ENCODE measurements at places on chromosomes 11 and 22.

DNA sequence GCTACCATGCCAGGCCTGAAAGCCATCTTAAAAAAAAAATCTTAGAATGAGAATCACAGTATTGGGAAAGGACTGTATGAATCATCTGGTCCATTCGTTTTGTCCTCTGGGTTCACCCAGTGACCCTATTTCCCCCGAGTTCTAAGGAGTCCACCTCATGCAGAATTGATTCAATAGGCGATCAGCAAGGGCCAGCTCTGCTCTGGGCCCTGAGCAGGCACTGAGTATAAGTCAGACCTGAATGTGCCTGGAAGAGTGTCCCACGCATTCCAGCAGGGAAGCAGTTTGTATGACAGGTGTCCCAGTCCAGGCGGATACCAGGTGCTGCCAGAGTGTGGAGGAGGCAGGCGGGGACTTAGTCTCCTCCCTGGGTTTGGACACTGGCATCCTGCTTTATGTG is 883 bp upstream of the HMOX1 start:
- no peak for DNase-seq

DNA sequence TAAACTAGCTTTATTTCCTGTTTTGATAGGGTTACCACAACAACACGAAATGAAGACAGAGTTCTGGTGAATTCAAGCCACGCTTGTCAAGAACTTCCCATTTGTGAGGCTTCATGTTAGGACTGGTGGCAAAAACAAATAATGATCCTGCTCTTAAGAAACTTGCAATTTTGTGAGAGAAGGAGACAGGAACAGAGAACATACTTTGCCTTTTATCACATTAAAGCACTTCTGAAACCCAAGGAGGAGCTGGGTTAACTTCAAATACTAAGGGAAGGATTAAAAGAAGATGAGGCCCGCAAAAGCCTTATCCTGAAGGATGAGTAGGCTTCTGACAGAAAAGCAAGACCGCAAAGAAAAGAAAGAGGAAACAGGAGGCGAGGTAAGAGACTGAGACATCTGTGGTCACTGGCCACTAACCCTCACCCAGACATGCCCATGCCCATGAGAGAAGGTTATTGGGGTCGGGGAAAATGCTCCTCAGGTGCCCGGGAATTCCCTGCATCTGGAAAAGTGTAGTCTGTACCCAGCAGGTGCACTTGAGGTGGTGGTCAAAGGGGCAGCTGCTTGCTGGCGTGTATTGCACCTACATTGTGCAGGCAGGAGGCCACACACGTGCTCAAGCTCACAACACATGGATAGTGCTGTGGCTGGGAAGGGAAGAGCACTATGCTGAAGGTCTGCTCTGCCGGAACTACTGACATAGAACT is 50.5 kb downstream of the MAPK1 start:
- no peak for DNase-seq

DNA sequence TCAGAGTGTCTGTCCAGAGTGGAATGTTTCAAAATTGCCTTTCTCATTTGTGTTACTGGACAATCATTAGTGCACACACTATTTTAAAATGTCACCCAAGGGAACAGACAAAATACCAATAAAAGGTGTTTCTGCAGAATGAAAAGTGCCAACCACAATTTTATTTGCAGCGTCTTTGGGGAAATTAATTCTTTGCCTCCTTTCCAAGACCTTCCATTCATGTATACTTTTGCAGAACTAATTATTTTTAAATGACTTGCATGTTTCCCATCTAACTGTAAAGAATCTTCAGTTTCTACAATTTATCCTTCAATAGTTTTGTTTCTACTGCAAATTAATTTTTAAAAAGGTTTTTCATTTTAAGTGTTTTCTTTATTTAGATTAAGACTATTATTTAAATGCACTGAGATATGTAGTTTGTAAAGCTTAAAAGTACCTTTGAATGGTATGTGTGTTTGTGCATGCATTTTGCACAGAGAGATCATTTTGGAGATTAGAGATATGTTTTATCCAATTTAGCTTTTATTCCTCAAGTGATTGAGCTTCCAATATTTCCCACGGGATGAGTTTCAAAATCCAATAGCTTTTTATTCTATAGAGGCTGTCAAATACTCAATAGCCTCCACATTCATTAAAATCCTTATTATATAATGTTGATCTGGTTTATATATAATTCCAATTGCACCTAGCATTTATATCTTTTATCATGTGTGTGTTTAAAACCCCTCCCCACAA is 1235.7 kb downstream of the LRRC4C start:
- DNase-seq: no peak

- DNase-seq: no peak
Observed at GRCh38 chr11:119415966-119416365, 7.0 kb downstream of the THY1 start.

DNA sequence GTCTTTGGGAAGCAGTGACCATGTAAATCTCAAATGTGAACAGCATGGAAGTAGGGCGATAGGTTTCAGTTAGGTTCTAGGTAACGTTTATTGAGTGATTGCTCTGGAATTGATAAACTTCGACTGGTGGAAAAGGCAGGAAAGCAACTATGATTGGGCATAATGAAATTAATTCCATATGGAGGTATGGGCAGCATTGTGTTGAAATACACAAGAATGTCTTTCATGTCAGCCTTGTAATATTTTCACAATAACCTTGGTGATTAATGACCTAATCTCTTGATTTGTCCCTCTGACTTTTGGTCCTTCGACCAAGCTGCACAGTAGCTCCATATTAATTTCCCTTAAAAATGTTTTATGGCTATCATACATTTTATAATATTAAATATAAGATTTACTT is 2.8 kb downstream of the CEP57 start:
- DNase-seq: no peak
